ENCODE measurements at places on chromosomes 1 and 21.

DNA sequence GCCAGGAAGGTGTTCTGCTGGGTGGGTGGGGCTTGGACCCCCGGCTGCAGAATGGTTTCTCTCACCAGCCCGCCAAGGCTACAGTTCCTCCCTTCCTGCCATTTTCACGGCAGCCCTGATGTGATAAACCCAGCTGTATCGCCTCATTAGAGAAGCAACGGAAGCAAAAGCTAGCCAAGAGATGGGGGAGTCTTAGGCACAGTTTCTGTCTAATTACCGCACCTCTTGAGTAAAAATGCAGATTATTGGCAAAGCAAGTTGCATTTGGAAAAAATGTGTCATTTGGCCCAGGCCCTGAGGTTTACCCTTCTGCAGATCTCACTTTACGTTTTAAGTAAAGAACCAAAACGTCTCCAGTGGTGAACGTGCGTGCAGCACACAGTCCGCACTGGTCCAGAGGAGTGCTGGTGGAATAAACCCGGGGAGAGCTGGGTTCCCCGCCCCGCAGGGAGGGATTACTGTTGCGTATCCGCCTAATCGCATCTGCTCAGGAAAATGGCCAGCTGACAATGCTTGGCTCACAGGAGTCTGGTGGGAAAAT is 109.9 kb downstream of the GALNT2 start:
- DNase-seq: peak; percentile 83

GRCh38 chr1:223479261-223479660 is 86.0 kb downstream of the CCDC185 start:
- DNase-seq: no peak

GRCh38 chr1:54645806-54646676 is 4.5 kb downstream of the MROH7 start:
- no peak for DNase-seq

- no peak for DNase-seq
Observed at GRCh38 chr1:48285525-48285924, 63.0 kb downstream of the SLC5A9 start.

GRCh38 chr1:40665335-40666171 is at the start of gene RIMS3:
RIMS3 (minus strand) TSS chr1:40665682; CDS start chr1:40641925, 23,757 bp downstream.
- peak; percentile 90 for DNase-seq

DNA sequence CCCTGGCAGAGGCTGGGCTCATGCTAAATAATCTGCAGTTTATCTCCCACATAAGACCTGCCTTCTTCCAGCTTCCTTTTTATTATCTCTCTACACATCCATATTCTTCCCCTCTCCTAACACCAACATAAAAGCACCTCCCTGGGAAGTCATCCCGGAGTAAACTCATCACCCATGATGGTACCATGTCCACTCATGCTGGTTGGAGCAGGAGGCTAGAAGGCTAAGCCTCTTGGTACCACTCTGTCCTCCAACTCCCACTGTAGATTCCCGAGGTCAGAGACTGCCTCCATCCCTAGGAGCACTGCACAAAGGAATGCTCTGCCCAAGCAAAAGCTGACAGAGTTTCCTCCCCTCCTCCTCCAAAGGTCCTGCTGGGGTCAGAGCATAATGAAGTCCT is 4.2 kb downstream of the DENND2D start:
- no peak for DNase-seq

GRCh38 chr1:168613691-168614231 is 37.4 kb downstream of the XCL1 start:
- no peak for DNase-seq

- DNase-seq: no peak
Observed at GRCh38 chr1:222654849-222655248, 37.0 kb downstream of the MIA3 start.

DNA sequence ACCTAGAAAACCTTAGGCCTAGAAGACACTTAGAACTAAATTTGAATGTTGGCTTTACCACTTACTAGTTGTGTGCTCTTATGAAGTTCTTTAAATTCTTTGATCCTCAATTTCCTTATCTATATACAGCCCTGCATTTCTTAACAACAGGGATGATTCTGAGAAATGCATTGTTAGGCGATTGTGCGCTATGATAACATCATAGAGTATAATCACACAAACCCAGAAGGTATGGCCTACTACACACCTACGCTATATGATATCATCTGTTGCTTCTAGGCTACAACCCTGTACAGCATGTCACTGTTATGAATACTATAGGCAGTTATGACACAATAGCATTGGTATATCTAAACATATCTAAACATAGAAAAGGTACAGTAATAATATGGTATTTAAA is 137.4 kb downstream of the CHD1L start:
- DNase-seq: no peak

DNA sequence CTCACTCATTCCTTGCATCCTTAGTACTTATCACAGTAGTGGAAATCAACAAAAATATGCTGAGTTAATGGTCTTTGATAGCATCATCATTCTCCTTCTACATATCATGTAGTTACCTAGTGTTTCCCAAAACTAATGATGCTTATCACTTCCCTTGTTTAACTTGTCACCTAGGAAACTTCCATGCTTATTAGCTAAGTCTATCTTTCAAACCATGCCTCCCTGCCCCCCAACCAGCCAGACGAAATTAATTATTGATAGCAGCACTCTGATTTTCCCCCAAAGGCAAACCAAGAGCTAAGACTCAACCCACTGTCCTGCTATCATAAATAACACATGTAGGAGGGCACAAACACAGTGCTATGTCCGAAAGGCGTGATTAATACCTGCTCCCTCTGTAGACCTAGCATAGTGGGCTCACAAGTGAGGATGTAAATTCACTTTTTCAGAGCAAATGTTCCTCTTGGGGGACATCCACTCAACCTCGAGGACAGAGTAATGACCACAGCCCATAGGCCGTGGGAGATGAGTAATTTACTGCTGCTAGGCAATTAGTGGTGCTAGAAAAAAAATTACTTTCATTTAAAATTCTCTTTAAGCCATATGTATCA is 25.8 kb upstream of the LPAR3 start:
- no peak for DNase-seq

- peak; percentile 61 for DNase-seq
Observed at GRCh38 chr21:45459171-45460010, 54.4 kb downstream of the COL18A1 start.

DNA sequence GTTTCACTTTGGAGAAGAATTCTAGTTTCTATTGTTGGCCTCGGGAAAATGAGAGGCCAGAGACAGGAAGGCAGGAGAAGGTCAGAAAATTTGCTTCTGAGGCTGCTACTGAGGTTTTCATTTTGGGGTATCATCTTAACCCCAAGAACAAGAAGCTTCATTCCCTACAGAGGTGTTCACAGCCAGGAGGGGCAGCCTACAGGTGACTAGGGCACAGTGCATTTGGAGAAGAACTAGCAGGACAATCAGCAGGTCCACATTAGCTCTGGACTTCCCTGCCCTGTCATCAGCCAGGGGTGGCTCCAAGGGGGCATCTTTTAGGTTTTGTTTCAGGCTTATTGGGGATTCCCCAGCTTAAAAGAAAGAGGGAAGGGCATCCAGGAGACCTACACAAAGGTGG is 12.1 kb upstream of the ZNF496 start:
- DNase-seq: no peak

GRCh38 chr1:43272161-43272560 is 2.4 kb downstream of the TMEM125 start:
- DNase-seq: no peak
